ENCODE measurements at places on chromosomes 2 and 18. TPM values are rescaled to one million over a fixed set of nuclear protein-coding genes. Genes with fewer than 3 reads are reported as not detected.

DNA sequence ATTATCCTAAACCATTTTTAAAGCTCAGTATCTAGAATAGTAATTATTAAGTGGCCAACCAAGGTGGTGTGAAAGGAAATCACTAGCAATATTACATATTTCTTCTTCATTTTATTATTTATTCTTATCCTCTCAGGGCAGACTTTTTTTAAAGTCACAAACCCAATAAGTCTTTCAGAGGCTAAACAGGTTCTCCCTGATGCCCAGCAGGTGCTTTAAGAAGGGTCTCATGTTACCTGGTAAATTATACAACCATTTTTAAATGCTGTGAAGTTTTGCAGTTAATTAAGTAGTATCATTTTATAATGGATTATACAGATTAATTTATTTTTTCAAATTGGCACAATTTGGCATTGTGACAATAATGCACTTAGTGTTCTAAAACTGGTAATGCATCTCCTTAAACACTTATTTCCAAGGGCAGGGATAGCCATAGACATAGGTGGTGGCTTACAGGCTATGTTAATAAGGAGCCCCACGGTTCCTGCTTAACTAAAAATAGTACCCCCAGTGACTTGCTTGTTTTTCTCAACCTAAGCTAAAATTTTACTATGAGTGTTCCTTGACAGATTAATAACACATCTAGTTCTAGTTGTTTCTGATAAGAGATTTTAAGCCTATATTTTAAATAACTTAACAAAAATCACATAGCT, 67.0 kb downstream of the PMS1 start:
- DNase-seq, result no peak

DNA sequence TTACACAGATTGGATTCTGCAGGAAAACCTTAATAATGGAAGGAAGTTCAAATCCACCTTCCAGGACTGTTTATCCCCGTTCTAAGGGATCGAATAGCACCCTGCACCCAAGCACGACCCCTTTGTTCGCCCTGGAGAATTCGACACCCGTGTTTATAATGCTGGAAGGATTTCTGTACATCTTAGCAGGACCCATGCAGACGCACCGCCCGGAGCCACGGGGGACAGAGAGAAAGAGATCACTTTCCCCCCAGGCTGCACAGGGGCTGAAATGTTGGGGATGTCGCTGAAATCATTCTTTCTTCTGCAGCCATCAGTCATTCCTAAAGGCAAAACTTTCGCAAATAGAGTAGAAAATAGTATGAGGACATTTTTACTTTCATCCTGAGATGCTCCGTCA, 238.7 kb upstream of the SALL3 start:
- DNase-seq, result no peak

GRCh38 chr2:53460937-53461336, 306.7 kb upstream of the CHAC2 start:
- DNase-seq, result no peak

DNA sequence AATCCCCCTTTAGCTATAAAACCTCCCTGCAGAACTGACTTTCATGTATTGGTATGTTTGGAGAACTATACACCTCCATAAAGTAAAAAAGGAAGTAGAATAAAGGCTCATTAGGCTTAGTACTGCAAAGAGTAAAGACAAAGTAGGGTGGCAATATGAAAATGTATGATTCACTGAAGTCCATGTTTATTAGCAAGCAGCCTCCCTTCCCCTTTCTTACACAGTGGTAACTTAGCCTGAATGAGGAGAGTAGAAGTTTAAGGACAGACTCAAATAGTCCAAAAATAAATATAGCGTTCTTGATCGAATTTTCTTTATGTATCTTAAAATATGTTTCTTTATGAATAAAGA, 1.5 kb downstream of the ZNF804A start:
- peak; percentile 2 for DNase-seq

DNA sequence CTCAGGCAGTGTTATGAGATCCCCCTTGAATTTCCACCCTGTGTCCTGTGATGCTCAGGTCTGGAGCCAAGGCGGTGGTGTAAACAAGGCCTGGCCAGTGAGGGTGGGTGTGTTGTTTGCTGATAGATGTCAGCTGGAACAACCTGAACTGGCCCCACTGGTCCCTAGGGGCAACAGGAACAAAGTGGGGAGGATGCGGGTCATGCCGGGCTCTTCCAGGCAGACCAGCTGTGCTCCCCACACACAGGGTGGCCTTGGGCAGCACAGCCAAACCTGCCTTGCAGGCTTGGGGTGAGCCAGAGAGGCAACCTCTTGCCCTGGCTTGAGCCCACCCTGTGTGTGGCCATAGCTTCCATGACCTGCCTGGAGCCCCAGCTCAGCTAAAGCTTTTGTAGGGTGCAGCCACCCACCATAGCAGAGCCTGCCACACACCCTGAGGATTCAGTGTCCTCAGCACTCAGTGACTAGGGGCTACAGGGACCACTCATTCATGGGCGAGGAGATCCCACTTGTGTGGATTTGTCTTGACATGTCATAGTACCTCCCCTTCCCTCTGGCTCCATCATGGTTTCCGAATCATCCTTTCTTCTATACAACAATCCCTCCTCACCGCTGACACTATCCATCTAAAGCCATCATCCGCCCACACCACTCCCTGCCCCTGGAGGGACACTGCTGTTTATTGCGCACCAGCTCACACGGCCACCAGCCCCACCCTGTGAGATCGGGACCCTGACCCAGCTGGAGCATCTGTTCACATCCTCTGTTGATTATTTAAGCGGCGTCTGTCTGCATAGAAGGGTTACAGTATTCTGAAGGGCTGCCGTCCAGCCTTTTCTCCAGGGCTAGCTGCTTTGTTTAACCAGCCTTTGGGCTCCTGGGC, 268.8 kb downstream of the CYP26B1 start:
- no peak for DNase-seq

GRCh38 chr2:3079466-3079865, 298.2 kb downstream of the EIPR1 start:
- DNase-seq, result no peak

The TFCP2L1 gene
- total RNA-seq, result 0.45 TPM

Measured in cerebellum (tissue), 4 donors.